ENCODE measurements at places on chromosomes 6 and 20.

GRCh38 chr20:52493171-52493721 lies 301.7 kb upstream of the ZFP64 start:
- no peak for DNase-seq

DNA sequence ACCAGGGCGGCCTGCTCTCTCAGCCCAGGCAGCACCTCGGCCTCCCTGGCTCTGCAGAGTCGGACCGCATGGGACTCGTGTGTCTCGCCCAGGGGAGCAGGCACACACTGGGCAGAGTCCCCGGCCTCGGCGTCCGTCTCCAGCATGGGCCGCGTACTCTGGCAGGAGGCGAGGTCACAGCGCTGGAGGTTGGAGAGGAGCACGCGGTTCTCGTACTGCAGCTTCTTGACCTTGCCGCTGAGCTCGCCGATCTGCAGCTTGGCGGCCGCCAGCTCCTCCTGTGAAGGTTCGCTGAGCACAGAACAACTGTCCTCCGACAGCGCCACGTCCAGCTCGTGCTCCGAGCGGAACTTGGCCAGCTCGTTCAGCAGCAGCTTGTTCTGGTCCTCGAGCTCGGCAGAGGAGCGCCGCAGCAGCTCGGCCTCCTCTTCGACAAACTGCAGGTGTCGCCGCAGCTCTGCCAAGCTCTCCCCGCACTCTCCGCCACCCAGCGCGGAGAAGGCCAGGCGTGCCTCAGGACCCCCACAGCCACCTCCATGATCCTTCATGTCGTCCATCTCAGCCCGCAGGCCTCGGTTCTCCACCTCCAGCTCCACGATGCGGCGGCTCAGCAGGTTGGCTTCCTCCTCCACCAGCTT lies 42.0 kb upstream of the DSN1 start:
- no peak for DNase-seq

- DNase-seq: no peak
Observed at GRCh38 chr20:49915118-49915379, 280 bp downstream of the SPATA2 start.

GRCh38 chr6:119129148-119129967 lies 50.9 kb upstream of the FAM184A start:
- peak; percentile 58 for DNase-seq

DNA sequence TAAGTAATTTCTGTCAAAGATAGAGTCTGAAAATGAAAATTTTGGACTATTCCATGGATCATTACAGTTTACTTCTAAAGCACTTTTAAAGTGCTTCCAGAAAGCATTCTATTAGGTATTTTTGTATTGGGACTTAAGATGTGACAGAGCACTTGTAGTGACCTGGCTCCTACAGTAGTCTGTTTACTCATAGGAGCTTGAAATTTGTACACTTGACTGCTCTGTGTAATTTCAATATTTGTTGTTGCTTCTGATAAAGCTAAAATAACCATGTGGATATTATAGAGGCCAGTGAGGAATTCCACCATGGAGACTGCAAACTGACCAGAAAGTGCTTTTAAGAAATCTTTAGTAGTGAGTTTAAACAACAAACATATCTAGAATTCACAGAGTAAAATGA lies 10.3 kb downstream of the NFYA start:
- no peak for DNase-seq

DNA sequence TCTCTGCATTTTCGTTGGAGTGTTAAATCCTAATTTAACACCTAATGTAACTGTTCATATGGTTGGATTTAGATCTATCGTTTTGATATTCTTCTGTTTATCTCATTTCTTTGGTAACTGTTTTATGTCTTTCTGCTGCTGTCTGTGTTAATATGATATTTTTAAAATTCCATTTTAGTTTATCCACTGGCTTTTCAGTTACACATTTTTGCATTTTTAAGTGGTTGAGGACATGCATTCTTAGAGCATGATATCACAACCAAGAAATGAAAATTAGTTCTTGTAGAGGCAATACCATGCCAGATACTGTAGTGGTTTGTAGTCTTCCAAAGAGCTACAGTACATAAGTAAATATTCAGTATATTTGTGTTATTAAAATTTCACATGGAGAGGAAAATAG lies 58.6 kb downstream of the LIN28B start:
- DNase-seq: no peak
